HT1080 (cell line): ENCODE measurements at places on chromosomes 11 and 22.

DNA sequence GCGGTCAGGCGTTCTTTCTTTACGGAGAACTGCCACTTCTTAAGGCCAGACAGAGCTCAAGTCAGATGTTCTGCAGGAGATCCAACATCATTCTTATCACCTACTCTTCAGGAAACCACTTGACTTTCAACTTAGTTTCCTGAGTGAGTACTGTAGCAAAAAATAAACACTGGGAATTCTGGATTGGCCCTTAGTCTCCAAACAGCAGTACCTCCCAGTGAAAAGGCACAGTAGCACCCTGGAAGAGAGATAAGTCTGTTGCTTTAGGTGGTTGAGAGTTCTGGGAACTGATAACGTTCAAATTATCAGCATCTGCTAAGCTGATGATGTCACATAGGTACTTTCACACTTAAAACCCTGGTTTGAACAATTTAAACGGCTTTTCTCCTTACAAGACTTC, 971.8 kb upstream of the TENM4 start:
- no peak for DNase-seq

DNA sequence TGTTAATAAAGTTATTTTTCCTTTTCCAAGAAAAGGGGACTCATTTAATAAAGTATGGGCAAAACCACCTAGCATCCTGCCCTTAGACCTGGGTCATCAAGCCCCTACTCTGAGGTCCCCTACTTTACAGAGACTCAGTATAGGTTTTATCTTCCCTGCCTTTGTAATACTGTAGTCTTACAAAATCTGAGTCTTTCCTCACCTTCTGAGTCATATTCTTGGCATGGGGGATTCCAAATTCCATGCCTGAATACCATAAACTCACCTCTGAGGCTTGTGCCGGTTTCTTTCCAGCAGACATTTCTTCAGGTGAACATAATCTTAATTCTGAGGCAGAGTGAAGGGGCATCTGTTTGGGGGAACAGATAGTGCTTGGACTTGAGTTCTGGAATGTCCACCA, 282.5 kb downstream of the KCNA4 start:
- no peak for DNase-seq

- peak; percentile 98 for DNase-seq
Measured at GRCh38 chr11:8719211-8719649, 36.6 kb downstream of the RPL27A start.

GRCh38 chr11:45994371-45995341, 72.2 kb downstream of the LARGE2 start:
- no peak for DNase-seq

- DNase-seq = peak; percentile 10
Measured at GRCh38 chr11:115279813-115280761, 224.1 kb downstream of the CADM1 start.

DNA sequence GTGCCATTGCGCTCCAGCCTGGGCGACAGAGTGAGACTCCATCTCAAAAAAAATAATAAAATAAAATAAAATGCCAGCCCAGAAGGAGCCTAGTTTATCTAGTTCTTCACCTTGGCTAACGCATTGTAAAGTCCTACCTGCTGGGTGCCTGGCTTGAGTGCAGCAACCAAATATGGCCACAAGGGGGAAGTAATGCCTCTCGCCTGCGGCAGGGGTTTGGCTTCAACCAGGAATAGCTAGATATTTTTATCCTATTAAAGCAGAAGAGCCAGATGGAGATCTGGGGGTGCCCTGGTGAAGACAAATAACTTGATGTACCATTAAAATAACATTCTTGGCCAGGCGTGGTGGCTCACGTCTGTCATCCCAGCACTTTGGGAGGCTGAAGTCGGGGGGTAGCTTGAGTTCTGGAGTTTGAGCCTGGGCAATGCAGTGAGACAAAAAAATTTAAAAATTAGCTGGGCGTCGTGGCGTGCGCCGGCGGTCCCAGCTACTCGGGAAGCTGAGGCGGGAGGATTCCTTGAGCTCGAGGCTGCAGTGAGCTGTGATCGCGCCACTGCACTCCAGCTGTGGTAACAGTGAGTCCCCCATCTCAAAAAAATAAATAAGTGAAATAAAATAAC, 20.6 kb upstream of the PLEKHB1 start:
- peak; percentile 64 for DNase-seq

GRCh38 chr11:17369094-17369493, 17.5 kb downstream of the NCR3LG1 start:
- DNase-seq = no peak

DNA sequence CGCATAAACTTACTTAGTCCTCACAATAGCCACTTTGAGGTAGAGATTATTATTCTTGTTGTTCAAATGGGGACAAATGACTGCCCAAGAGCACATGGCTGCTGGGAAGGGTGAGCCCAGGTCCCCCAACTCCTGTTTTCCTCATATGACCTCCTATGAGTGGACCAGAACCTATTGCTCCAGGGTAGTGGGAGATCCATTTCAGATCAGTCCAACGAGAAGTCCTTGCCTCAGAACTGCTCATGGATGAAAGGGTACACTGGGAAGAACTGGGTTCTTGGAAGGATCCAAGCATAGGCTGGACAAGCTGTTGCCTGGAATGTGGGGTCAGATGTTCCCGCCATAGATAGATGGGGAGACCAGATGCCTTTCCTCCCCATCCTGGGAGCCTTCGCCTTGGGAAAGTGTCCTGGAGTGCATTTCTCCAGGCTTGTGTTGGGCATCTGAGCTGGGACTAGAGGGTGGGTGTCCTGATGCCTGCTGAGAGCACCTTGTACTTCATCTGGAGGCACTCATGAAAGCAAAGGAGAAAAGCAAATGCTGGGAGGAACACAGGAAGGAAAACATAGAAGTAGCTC, 146.3 kb upstream of the B3GAT1 start:
- DNase-seq = no peak

- peak; percentile 88 for DNase-seq
Measured at GRCh38 chr11:94134651-94135512, 6.2 kb downstream of the PANX1 start.

- no peak for DNase-seq
Measured at GRCh38 chr22:49142296-49142695, 685.4 kb downstream of the BRD1 start.

GRCh38 chr22:23281406-23282088, 101.2 kb downstream of the BCR start:
- DNase-seq = peak; percentile 84

GRCh38 chr11:134843735-134844134, 431.7 kb upstream of the B3GAT1 start:
- DNase-seq = no peak

DNA sequence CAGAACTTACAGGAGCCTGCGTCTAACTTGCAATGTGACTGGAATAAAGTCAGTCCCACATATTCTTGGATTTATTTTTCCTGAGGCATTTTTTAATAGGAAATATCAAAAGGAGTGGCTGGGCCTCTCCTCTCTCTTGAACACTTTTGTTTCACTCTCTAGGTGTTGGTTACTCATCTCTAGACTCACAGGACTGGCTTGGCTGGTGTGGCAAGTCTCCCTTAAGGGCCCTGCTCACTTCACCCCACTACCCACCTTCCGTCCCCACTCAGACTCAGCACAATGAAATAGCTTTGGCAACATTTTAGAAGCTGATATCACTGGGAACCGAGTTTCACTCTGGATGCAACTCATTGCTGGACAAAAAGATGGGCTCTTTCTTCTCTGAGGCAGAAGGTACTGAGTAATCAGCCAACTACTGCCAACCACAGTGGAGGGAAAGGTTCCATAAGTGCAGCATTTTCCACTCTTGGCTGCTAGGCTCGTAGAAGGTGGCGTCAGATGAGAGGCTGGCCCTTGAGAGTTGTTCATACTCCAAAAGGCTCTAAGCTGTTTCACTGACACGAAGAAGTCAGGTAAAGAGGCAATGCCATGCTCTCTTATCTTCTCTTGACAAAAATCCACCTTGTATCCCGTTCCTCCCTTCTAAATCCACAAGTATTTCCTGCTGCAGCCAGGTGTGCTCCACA, 390.6 kb downstream of the SOX6 start:
- DNase-seq = no peak

GRCh38 chr22:39478441-39478850, 21.6 kb downstream of the MGAT3 start:
- no peak for DNase-seq

GRCh38 chr11:73383249-73384124, 7.3 kb downstream of the RELT start:
- DNase-seq = no peak

GRCh38 chr22:27919942-27920755, 1.1 kb upstream of the PITPNB start:
- DNase-seq = peak; percentile 63

- DNase-seq = peak; percentile 23
Measured at GRCh38 chr11:102836290-102836875, 7.0 kb downstream of the MMP3 start.

GRCh38 chr22:29689206-29689879, 30.5 kb upstream of the CABP7 start:
- DNase-seq = no peak

DNA sequence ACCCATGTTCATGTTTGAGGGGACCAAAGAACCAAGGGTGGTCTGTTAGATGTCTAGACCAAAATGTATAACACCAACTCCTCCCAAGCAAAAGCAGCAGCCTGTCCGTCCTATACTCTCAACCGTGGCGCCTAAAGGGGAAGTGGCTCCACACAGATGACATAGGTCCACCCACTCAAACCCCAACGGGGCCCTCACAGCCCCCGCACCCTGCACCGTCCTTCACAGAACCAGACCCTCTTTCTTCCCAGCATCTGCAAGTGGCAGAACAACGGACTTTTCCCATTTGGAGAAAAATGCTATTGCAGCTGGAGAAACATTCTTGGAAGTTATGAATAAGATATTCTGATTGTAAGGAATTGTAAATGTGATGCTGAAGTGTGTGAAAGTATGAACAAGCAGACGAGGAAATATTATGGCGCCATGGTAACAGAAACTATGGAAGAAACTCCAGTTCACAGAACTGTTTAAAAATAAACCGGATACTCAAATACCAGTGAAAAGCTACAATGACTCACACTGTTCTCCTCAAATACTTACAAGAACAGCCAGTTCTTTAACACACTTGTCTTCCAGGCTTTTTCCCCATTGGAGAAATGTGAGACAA, 76.5 kb upstream of the ARFGAP3 start:
- DNase-seq = peak; percentile 93

DNA sequence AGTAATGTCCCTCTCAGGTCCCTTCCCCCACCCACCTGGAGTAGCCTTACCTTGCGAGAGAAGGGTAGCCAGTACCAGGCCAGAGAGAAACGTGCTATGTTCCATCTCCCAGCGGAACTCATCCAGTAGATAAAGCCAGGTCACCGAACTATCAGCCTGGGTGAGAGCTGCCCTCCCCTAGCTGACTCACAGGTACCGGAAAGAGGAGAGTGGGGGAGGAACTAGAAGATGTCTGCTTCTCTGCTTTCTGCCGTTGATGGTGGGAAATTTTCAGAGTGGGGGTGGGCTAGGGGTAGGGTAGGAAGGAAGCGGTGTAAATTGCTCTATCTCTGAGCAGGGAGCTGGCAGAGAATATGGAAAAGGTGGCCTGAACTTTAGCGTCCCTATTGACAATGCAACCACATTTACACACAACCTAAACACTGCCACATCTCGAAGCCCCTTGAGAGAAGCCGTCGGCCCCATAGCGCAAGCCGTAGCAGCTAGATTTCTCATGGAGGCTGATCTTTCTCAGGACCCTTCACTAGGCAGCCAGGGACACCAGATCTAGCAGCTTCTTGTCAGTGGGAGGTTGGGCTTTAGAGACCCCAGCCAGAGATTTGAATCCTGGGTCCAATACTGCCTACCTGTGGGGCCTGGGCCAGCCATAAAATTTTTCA, at the start of gene CD3D:
Gene CD3D (minus strand): TSS at position 203 of the 659 bp plus-strand sequence. CDS start 98 bp downstream, at position 105.
- DNase-seq = peak; percentile 28
